Activated T-cell treated with anti-CD3 and anti-CD28 coated beads for 1 hour (primary cell): ENCODE measurements at places on chromosomes 3 and 15.

- no peak for DNase-seq
These were observed 46.2 kb downstream of the IGSF11 start for GRCh38 chr3:118988198-118989130.

DNA sequence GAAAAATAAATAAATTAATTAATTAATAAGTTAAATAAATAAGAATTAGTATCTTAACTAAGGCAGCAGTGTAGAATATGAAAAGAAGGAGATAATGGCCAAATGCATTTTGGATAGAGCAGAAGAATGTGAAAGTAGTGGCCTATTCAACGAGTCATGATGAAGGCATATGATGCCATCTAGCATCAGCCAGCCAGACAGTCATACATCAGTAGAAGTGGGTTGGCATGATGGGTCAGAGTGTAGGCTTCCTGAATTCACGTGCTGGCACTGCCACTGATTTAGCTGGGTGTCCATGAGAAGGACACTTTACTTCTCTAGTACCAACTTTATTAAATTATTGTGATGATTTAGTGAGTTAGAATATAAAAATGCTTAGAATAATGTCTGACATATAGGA is 256.1 kb upstream of the ARPP21 start:
- no peak for DNase-seq

DNA sequence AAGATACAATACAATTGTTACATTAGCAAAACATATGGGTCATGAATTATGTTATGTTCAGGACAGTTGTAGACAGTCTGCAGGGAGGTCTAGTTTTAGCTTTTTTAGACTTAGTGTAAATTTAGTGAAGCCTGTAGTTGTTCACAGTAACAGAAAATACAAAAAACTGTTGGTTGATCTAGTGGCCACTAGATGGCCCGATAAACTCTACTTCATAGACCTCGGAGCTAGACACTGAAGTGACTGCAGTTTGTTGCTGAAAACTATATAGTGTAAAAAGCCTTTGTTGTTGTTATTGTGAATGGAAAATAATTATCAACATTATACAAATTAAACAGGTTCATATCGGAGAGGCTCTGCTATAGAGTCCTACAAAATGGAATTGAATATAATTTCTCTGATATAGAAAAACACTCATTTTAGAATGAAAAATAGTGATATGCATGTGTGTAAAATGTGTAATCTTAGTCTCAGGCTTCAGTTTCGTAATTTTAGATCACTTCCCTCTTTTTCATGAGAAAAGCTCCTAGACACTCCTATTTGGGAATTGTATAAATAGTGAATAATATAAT is 18.3 kb downstream of the MAGEL2 start:
- DNase-seq: no peak

- no peak for DNase-seq
These were observed 553.0 kb downstream of the NTRK3 start for GRCh38 chr15:87703327-87704111.

DNA sequence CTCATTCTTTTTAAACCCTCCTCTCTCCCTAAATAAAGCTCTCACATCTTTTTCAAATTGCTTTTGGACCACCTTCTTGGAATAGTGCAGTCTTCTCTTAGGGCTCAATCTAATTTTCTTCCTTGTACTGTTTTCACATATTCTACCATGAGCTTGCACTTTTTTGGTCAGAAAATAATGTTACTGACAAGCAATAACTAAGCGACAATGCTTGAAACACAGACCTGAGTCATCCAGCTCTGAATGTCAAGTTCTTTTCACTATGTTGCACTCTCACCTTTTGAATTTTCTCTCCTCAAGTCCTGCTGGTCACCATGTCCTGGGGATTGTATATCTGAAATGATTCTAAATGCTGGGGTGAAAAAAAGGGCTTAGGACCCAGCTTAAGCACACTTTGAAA is 8.9 kb downstream of the TNFAIP8L3 start:
- DNase-seq: no peak

DNA sequence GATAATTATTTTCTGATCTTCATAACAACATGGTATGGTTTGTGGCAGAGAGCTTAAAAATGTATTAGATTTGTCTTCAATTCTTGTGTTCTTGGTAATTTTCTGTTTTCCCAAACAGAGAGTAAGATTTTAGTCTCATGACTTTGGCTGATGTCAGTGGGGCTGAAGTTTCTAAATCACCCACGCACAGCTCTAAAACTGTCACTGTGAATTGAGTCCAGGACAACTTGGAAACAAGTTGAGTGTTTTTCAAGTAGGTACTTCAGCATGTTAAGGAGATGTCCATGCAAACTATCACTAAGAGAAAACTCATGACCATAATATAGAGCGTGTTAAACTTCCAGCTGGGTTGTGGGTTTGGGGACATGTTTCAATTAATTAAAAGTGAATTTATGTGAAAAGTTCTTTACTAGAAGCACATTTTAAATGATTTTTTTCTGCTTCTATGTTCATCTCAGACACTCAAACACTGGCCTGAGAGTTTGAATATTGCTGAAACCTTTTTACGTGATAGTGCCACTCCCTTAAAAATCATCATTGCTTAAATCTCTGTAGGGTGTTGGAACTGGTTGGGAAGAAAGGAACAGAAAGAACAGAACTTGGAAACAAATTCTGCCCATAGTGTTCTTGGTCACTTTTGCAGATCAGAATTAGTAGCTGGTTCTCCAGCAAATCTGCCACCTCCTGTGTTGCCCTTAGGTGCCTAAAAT is 89.8 kb downstream of the KLHL25 start:
- no peak for DNase-seq

DNA sequence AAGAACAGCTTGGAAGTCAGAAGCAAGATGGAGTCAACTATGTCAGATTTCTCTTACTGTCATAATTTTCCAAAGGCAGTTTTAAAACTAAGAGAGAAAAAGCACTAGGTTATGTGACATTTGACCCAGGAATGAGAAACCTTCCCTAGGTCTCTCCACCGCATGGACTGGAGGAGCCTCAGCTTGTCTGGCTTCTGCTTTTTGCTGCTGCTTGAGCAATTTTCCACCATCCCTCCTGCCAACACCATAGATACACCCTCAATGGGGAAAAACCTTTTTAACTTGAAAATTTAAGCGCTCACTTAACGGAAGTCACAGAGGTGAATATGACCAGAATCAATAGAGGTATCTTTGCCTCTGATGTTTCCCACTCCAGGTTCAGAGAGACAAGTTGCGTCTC is 17.8 kb upstream of the IREB2 start:
- no peak for DNase-seq

- no peak for DNase-seq
These were observed 32.2 kb downstream of the KAT2B start for GRCh38 chr3:20072422-20072821.

- no peak for DNase-seq
These were observed 51.7 kb downstream of the PCSK6 start for GRCh38 chr15:101437618-101438481.

DNA sequence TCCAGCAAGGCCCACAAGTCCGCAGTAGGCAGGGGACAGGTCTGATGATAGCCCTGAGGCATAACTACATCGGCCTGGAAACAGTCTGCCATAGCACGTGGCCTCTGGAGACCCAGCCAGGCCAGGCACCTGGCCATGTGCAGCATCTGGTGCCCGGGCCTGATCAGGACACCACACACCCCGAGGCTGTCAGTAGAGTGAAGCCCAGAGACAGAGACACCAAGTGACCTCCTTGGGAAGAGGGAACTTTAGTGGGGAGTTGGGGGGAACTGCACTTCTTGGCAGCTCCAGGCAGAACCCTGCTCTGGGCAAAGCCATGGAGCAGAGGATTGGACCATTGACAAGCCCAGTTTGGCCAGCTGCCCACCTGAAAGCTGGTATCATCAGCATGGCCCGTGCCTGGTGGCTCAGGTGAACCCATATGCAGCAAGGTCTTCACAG is 1.2 kb downstream of the SHISA5 start:
- no peak for DNase-seq

GRCh38 chr3:187292631-187293515 is 1.3 kb upstream of the MASP1 start:
- no peak for DNase-seq

GRCh38 chr3:108183971-108184370 is 38.3 kb downstream of the IFT57 start:
- no peak for DNase-seq

- DNase-seq: no peak
These were observed 47.0 kb downstream of the OSBPL10 start for GRCh38 chr3:31934018-31934417.

DNA sequence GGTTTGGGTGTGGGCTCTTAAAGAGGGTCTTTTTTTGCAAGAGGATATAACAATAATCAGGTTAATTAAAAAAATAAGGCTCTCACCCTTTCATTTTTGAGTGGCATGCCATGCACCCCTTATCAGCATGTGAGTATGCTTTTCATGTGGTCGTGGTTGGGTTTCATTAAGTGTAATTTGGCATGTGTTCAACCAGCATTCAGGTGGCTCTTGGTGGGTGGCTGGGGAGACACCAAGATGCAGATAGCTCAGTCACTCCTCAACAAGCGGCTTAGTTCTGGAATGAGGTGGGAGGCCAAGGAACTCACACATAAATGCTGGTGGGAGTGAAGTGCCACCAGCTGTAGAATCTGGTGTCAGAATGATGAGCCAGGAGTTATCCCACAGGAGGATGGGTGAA is 66.8 kb downstream of the FLNB start:
- DNase-seq: no peak

- DNase-seq: no peak
These were observed 255.6 kb upstream of the CNTN4 start for GRCh38 chr3:1843111-1843510.

DNA sequence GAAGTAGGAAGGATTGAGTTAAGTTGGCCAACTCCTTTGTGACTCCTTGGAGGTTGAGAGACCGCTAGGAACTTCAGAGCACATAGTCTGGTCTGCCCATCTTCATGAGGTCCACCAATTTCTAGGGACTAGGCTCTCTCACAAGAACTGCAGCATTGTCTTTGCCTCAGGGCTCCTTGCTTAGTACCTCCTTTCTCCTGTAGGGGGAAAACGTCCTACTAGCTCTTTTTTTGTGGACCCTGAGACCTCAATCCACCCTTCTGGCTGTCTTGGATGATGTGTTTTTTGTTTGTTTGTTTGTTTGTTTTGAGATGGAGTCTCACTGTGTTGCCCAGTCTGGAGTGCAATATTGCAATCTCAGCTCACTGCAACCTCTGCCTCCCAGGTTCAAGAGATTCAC is 21.6 kb downstream of the REC114 start:
- no peak for DNase-seq

DNA sequence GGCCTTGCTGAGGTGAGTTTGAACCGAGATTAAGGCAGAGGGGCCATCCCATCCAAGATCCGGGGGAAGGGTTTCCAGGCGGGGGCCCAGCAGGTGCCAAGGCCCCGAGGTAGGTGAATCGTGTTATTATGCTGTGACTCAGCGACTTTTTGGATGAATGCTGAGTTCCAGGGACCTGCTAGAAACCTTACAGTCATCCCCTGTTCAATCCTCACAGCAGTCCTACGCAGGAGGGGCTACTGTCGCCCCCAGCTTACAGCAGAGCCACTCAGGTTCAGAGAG is 40.9 kb downstream of the DNAJB8 start:
- no peak for DNase-seq

GRCh38 chr3:119870512-119870911 is 88.6 kb downstream of the NR1I2 start:
- no peak for DNase-seq

GRCh38 chr3:188824566-188824965 is 347.2 kb upstream of the TPRG1 start:
- DNase-seq: no peak

DNA sequence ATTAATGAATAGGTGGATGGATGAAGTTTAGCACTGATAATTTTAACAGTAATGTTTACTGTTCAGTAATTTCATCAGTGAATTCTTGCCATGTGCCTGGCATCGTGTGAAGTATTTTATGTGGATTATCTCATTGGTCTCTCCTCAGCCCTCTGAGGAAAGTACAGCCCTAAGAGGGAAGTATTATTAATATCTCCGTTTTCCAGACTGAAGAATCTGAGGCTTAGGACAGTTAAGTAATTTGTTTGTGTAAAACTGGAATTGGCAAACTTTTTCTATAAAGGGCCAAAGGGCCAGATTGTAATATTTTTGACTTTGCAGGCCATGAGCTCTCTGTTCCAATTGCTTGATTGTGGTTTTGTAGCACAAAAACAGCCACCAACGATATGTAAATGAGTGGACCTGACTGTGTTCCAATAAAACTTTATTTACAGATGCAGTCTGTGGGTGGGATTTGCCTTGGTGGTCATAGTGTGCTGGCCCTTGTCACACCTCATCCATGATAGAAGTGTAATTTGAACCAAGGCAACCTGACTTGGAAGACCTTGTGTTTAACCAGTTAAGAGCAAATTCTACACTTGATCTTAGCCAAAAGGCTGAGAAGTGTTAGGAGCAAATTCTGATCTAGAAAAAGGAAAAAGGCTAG is 255.3 kb downstream of the FEZF2 start:
- DNase-seq: no peak

GRCh38 chr3:162534431-162534830 is 1037.8 kb downstream of the OTOL1 start:
- no peak for DNase-seq

DNA sequence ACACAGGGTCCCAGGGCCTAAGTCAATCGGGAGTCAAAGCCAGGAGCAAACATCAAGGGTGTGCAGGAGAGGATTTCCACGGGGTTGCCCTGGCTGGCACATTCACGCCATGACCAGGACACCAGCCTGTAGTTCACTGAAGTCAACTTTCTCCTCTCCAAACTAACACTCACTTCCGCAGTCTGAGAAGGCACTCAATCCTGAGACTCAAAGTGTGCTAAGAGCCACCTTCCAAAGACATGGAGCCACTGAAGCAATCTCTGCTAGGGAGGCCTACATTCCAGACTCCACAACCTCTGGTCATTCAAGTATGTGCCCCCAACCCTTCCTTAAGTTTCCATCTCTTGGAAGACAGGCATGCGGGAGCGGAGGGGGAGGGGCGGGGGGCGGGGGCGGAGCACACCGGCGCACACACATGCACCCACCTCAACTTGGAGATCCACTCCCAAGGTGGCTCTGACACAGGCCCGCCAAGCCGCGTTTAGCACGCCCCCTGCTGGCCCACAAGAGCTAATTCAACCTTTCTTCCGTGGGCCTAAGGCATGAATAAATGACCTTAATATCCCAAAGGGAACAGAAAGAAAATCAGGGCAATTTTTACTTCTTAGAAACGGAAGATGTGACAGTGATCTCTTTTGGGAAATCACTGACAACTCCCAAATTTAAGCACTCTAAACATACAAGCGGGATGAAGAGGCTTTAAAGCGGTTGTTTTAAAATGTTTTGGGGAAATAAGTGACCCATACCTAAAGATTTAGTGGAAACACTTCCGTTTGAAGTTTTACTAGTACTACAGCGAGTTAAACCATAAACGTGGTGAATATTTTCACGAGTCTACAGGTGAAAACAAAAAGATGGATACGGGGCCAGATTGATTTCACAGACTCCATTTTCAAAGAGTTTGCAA is 162.5 kb upstream of the CHRNA7 start:
- DNase-seq: peak; percentile 47

DNA sequence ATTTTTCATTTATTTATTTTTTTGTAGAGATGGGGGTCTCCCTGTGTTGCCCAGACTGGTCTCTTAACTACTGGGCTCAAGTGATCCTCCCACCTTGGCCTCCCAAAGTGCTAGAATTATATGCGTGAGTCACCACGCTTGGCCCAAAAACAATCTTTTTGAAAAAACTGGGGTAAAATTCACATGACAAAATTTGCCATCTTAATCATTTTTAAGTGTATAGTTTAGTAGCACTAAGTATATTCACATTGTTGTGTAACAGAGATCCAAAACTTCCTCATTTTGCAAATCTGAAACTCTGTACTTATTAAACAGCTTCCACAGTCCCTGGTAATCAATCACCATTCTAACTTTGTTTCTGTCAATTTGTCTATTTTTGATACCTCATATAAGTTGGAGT is 5.2 kb downstream of the SNX1 start:
- no peak for DNase-seq

GRCh38 chr3:33937628-33938027 is 139.2 kb downstream of the PDCD6IP start:
- DNase-seq: no peak
